NCI-H1048 (cell line): ENCODE measurements at places on chromosomes 13 and 19.

DNA sequence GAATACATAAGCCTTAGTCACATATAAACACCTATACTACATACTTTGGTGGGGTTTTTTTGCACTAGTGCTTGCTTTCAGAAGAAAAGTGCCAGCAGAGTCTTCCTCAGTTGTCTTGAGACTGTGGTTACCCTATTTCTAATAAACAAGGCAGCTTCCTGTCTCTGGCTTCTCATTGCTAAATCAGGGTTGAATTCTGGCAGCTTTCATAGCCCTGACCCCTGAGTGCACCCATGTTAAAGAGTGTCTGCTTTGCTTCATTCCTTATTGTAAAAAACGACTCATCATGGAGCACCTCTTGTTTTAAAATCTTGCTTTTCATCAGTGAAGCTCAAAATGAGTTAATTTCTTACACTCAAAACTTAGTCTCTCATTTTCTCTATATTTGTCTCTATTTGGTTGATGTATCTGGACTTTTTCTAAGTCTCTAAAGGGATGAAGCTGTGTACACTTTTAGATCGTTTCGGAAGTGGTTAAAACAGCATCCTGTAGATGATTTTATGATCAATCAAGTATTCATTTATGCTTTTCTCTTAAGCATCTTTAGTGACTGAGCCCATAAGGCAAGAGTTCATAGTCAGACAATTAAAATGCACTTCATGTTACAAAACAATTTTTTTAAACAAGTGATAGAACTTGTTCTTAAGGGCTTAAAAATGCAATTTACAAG, 72.1 kb downstream of the KLF12 start:
- DNase-seq = no peak

- no peak for DNase-seq
Observed at GRCh38 chr19:44753932-44754749, 5.6 kb downstream of the BCL3 start.

GRCh38 chr19:3919793-3920192, 13.1 kb upstream of the NMRK2 start:
- no peak for DNase-seq

- DNase-seq = no peak
Observed at GRCh38 chr13:40204246-40204645, 462.2 kb downstream of the FOXO1 start.
